NCI-H1436 treated with DMSO at 0.1 percent for 48 hours (cell line): ENCODE measurements at places on chromosomes 2 and 18.

DNA sequence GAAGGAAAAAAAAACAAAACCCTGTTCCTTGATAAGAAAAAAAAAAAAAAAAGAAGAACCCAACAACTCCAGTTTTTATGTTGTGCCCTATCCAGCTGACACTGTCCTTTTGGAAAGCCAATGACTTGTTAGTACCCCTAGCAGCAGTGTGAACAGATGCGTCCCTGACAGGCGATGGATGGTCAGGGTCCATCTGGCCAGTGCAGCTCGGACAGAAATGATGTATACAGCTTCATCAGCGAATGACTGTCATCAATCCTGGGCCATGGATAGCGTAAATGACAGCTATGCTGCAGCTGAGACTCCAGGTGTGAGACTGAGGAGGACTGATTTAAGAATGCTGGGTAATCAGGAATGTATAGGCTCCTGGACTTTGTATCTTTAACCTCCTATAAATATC lies 318.8 kb upstream of the FIGN start:
- no peak for DNase-seq

DNA sequence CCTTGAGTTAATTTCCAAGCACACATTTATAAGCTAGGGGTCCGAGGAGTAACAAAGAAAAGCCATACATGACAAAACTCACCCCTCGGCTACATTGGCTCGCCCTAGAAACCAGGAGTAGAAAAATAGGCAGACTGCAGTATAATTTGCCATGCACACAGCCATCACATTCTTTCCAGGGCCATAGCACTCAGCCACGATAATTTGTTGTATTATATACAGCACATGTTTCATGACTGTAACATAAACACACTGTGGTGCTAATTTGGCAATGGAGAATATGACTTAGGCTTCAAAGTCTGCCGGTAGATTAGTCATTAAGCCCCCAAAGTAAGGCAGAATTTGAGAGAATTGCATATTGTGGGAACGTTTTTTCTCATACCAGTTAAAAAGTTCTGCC lies 254.9 kb downstream of the ZNF521 start:
- no peak for DNase-seq

DNA sequence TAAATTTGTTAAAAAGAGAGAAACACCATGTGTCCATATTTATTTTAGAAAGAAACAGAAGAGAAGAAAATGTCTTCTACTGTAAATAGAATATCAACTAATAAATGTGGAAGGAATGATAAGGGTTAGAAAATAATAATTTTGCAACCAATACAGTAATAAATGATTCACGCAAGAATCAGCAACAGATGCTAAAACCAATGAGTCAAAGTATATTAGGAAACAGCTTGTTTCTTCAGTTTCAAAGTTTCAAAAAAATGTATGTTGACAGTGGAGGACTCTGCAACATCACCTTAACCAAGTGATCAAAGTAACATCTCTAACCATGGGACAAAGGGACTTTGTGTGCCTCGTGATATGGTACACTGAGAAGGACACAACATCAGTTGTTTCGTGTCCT lies 147.0 kb downstream of the TWIST2 start:
- DNase-seq, result no peak

GRCh38 chr2:207437136-207437523 lies 92.6 kb upstream of the CREB1 start:
- no peak for DNase-seq
